Right ventricle myocardium superior (tissue), 1 donor: ENCODE measurements at places on chromosomes 3 and 15.

DNA sequence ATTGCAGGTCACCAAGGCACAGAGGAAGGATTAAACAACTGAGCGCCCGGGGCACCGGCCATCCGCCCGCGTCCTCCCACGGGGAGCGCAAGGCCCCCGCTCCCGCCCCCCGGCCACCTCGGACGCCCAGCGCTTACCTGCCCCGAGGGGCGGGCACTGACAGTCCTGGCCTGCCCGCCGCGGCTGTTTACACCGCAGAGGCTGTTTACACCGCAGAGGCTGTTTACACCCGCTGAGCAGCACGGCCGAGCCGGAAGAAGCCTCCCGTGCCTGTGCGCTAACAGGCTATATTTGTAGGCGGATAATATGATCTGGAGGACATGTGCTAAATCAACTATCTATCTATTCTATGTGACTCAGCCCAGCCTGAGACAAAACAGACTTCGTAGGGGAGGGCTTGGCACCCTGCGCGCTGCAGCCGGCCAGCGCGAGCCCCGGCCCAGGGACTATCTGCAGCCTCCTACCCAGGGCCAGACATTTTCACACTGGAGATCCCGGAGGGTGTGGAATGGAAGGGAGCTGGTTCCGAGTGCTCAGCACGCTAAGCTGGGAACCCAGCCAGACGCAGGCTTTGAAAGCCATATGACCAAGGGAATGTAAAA is at the start of gene LRRC2:
LRRC2 (minus strand) TSS at position 263 of the 602 bp plus-strand sequence. CDS start 14,711 bp downstream, outside the sequence.
- peak; percentile 83 for DNase-seq

- DNase-seq: no peak
Measured at GRCh38 chr3:76585794-76586392, 454.0 kb upstream of the ROBO2 start.

GRCh38 chr3:58998476-58999117 is 51.2 kb downstream of the CFAP20DC start:
- no peak for DNase-seq

DNA sequence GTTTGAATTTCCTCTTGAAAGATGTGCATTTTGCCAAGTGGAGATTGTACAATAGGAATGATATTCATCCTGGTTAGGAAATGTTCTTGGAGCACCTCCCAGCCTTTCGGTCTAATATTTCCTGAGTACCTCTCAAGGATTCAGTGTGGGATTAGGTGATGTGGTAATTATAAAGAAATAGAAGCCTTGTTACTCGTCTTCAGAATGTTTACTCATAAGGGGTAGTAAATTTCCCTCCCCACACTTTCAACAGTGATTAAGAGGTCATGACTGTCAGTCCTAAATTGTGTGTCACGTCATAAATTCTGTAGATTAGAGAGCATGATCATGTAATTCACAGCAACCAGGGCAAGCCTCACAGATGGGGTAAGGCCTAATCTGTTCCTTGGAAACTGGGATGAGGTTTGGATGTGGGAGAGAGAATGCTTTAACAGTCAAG is 633.1 kb upstream of the TBL1XR1 start:
- DNase-seq: no peak

GRCh38 chr3:143502081-143502480 is 346.2 kb downstream of the SLC9A9 start:
- no peak for DNase-seq

DNA sequence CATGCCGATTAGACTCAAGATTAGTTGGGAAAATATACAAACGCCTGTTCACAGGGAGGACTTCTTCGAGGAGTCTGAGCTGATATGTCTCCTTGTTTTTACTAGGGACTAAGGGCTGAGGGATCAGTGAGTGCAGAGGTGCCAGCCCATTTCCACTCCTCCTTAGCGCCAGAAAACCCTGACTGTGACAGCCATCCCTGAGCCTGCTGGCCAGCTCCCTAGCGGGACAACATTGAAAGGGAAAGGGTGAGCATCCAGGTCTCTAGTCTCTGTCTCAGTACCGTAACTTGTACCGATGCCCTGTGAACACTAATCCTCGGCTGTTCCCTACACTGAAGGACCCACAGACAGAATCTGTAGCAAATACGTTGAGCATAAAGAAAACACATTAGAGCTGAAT is 243.4 kb downstream of the WNT5A start:
- DNase-seq: no peak

GRCh38 chr3:52350981-52351761 is 35.1 kb downstream of the DNAH1 start:
- peak; percentile 30 for DNase-seq

GRCh38 chr15:47352217-47352616 is 365.1 kb upstream of the SEMA6D start:
- DNase-seq: no peak

DNA sequence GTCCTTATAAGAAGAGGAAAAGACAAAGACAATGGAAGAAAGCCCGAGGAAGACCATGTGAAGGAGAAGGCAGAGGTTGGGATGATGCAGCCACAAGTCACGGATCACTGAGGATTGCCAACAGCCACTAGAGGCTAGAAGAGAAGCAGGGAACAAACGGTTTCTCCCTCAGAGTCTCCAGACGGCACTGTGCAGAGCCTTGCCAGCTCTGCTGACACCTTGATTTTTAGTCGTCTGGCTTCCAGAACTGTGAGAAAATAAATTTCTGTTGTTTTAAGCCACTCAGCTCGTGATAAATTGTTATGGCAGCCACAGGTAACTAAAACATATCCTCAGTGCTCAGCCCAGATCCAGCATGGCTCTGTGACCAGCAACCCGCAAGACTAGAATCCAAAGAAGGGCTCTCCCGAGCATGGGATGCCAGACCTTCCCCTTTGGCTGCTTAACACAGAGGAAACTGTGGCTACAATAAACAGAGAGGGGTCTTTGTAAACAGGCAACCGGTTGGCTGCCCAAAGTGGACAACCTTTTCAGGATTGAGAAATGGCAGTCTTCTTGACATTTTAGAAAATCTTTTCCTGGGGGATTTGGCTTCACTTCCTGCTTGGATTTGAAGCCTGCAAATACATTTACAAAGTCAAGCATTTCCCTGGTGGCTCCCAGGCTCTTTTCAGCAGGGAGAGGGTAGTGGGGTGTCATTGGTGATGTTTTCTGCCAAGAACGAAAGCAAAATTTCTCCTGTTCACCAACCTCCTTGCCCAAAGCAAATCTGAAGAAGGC is 88.7 kb upstream of the ADPGK start:
- no peak for DNase-seq
